Stomach (tissue), 19 donors: ENCODE measurements at places on chromosomes 7 and 10. TPM values are rescaled to one million over a fixed set of nuclear protein-coding genes. Genes with fewer than 3 reads are reported as not detected.

DNA sequence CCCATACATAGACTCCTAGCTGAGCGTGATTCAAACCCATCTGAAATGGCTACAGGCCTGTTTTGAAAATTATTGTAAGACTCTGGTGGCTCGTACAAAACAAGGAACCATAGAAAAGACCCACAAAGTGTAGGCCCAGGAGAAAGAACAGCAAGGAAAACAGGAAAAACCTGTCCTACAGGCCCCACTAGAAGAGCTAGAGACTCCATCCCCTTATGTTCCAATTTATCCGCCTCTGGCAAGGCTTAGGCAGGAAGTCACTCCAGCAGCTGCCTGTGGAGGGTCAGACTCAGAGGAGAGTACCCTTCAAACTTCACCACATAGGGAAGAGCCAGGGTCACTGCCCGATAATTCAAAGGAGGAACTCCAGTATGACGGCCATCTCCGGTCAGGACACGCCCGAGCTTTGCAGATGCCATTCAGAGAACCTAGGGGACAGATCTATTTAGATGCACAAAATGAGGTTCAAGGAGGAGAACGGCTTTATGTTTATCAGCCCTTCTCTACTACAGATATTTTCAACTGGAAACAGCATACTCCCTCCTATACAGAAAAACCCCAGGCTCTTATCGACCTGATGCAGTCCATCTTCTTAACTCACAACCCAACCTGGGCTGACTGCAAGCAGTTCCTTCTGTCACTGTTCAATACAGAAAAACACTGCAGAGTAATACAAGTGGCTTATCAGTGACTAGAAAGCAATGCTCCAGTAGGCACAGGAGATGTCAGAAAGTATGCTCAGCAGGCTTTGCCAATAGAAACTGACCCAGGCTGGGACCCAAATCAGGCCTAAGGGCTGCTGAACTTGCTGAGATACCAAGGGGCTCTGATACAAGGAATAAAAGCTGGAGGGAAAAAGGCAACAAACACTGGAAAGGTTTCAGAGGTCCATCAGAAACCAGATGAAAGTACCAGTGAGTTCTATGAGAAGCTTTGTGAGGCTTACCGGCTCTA is 8.6 kb upstream of the ZNF33B start:
- peak; percentile 88 for DNase-seq
- H3K36me3 ChIP-seq = no peaks in the 10 kb centered on the region
- H3K4me3 ChIP-seq = no peak overlapping the region

- no peak overlapping the region for H3K27ac ChIP-seq
- no peaks in the 10 kb centered on the region for H3K27me3 ChIP-seq
- no peak overlapping the region for H3K4me3 ChIP-seq
- DNase-seq = no peak
Observed at GRCh38 chr10:60382946-60383681, 6.6 kb downstream of the ANK3 start.

DNA sequence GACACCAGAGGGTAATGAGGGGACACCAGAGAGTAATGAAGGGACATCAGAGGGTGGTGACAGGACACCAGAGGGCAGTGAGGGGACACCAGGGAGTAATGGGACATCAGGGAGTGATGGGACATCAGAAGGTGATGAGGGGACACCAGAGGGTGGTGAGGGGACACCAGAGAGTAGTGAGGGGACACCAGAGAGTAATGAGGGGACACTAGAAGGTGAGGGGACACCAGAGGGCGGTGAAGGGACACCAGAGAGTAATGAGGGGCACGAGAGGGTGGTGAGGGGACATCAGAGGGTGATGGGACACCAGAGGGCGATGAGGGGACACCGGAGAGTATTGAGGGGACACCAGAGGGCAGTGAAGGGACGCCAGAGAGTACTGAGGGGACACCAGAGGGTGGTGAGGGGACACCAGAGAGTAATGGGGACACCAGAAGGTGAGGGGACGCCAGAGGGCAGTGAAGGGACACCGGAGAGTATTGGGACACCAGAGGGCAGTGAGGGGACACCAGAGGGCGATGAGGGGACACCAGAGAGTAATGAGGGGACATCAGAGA is 10.6 kb downstream of the NACAD start:
- peaks cover 48% of the 10 kb centered on the region for H3K36me3 ChIP-seq
- no peak overlapping the region for H3K27ac ChIP-seq
- H3K4me1 ChIP-seq = no peaks in the 10 kb centered on the region
- H3K27me3 ChIP-seq = no peaks in the 10 kb centered on the region
- no peak overlapping the region for H3K4me3 ChIP-seq
- no peak for DNase-seq

DNA sequence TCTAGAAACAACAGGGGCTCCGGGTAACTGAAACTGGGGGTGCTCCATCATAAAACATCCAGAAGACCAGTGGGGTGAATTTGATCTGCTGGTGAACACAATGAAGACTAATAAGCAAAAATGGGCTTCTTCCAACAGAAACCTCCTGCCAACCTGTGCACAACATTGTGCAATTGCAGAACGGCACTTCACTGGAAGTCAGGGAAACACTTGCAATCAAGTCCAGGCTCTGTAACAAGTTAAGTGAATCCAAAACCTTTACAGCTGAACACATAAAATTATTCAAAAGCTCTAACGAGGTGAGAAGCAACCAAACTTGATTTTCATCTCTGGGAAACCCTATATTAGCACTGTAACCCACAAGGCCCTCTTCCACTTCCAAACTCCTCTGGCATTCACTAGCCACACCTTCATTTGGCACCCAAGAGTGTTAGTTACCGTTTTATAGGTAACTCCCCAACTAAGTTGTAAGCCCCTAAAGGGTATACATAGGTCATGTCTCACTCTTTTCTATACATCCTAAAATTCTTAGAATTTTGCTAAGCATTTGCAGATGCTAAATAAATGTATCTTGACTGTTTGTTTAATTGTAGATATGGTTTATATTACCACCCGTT is 22.0 kb downstream of the IMMP2L start:
- no peaks in the 10 kb centered on the region for H3K27me3 ChIP-seq
- no peaks in the 10 kb centered on the region for H3K36me3 ChIP-seq
- no peak overlapping the region for H3K27ac ChIP-seq
- no peak for DNase-seq
- H3K4me1 ChIP-seq = no peaks in the 10 kb centered on the region

Gene ITPRID1
- total RNA-seq = 0.58 TPM

Gene MAGI2
- total RNA-seq = 11.1 TPM

Gene CAMK2B
- 7.6 TPM for total RNA-seq

Gene SP4
- 7.7 TPM for total RNA-seq
